GM19239 (cell line): ENCODE measurements at places on chromosomes 3 and 15.

- no peak for DNase-seq
These were observed 6.8 kb upstream of the TBC1D5 start for GRCh38 chr3:17749281-17749680.

GRCh38 chr3:70061096-70061495 is 61.6 kb downstream of the SAMMSON start:
- DNase-seq = no peak

- no peak for DNase-seq
These were observed 143.2 kb upstream of the ARHGEF26 start for GRCh38 chr3:153978006-153978405.

- DNase-seq = no peak
These were observed 30.1 kb downstream of the PLOD2 start for GRCh38 chr3:146130881-146131371.

GRCh38 chr3:52536369-52537164 is at the start of gene UQCC5:
TSS of gene UQCC5 (plus strand) at chr3:52536605. CDS start at chr3:52536756, 151 bp downstream.
- DNase-seq = peak; percentile 97

DNA sequence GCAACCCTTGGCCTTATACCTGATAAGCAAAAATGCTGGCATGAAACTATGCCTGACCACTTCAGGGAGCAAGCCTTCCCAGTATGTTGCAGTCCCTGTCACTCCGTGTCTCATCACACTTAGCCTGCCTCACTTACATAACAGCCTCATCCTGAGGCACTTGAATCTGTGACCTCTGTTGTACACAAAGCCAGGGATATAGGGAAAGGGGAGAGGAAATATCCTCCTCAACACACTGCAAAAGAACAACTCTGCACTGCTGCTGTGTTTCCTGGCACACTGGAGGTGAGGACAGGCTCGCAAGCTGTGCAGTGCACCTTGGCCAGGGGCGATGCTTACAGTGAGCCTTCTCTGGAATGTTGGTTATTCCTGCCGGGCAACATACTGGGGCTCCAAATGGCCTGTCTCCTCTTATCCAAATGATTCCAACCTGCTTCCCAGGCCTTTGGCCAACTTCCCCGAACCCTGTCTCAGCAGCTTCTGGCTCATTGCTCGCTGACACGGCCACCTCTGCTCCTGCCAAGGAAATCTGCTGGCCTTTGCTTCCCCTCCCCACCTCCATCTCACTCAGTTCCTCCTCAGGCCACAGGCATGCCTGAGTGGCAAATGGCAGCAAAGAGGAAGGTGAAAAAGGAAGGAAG is 109.2 kb downstream of the CD47 start:
- no peak for DNase-seq

DNA sequence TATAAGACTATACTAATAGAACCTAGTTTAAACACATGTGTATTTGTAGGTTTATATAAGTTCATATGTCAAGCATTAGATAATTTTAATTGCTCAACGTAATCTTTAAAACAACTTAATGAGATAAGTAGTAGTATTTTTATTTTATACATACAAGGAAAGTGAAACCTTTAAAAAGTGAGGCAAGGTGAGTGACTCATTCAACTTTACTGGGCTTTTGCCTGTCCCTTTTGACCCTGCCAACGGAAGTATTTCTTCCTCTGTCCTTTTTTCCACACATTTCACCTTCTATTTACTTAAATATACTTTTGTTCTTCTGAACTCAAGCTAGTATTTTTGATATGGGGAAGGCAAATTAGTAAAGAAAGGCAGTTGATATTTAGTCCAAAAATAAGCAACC is 78.5 kb downstream of the KBTBD8 start:
- DNase-seq = no peak

DNA sequence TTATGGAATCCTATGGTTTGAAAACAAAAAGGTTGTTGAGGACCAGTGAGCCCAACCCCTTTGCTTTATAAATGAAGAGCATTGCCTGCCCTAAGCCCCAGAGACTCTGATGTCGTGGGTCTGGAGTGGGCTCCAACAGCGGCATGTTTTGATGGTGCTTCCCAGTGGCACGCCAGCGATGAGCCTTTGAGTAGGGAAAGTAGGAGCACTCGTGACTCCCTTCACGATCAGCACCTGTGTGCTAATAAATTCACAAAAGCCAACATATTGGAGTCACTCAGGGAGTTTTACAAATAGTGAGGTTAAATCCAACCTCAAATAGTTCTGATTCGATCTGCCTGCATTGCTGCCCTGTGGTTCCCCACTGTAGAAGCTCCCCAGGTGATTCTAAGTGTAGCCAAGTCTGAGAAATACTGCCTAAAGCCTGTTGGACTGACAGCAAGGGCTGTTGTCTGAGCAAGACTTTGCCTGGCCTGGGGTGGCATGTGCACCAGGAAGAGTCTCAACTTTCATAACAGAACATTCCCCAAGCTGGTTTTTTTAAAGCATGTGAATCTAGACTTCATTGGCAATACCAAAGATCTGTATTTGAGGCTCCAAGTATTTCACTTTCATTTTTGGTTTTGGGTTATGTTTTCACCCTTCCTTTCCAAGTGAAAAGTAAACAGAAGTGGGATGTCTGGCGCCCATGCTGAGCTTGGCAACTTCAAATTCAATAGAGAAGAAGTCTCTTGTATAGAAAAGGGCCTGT is 9.9 kb downstream of the CCR5 start:
- no peak for DNase-seq

DNA sequence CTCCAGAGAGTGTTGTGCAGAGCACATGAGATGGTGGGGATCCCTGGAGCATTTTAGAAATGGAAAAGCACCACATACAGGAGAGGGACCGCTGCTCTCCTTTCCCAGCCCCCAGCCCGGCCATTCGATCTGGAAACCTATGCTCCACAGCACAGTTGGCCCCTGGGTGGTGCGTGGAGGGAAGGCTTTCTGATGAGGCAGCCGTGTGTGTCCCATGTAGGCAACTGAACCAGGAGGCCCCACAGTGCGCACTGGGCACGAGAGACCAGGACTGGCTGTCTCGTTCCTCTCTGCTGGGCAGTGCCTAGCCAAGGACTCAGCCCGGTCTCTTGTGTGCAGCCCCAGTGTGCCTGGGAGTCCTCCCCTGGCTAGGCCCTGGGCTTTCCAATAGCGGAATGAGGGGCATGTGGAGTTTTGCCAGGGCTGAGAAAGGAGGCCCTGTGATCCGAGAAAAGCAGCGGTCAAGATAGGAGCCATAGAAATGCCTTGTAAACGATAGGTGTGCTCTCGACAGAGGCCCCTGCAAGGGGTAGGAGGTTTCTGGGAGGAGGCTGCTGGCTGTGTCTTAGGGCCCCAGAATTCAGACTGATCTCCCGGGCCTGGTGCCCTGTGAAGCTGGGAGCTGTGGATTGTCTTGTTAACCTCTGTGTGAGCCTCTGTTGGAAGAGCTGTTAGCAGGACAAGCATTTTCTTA is 39.0 kb downstream of the CHDH start:
- no peak for DNase-seq

DNA sequence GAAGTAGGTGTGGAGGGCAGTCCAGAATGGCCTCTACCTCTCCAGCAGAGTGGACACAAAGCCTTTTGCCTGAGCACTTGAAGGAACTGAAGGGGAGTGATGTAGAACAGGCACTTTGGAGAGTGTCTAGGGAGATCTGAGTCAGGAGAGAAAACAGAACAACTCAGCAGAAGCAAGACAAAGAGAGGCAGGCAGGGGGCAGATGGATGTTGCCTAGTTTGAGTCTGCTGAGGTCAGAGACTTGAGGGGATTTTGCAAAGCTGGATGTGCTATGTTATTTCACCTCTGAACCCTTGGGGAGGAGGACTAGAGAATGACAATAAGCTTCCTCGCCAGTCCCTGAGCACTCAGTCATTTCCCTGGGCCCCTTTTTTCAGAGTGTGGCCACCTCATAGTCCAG is 366.4 kb downstream of the EPHB1 start:
- no peak for DNase-seq

GRCh38 chr15:73345658-73346057 is 23.1 kb downstream of the HCN4 start:
- no peak for DNase-seq

DNA sequence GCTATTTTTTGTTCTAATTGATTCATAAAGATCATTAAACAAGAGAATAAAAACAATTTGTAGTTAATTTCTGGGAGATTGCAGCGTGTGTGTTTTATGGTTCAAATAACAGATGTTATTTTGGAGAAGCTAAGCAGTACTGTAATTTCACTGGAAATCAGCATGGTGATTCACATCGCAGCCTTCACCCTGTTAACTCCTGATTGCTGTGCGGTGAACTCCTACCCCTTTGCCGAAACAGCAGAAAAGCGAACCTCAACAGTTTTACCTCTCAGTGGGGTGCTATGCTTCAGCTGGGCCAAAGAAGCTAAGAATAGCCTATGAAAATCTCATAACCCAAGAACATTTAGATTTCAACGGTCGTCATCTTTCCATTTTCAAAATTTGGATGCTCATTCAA is 441.5 kb upstream of the RARB start:
- no peak for DNase-seq

DNA sequence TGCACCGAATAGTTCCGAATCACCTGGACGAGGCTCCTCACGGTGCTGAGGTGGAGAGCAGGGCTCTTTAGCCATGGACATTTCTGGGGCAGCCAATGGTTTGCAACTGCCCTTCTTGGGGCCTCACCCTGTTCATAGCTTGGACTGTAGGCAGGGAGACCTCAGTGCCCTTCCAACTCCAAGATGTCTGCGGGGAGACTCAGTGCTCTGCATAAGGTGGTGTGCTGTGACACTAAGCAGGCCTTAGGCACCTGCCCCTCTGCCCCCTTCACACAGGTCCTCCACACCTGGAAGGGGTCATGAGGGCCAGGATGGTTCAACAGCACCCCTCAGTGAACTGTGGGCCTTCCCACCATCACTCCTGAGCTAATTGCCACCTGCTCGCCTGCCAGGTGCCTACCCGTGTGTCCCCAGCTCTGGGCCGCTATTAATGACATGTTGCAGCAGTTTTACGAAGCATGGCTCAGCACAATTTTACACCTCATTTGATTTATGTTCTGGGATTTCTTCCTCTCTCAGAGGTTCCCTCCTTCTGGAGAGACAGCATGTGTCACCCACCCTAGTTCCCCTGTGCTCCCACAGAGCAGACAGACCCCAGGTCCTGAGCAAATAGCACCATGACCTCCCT is 101.2 kb upstream of the SMAD3 start:
- no peak for DNase-seq

GRCh38 chr3:105347625-105348302 is 18.9 kb upstream of the ALCAM start:
- DNase-seq = no peak

DNA sequence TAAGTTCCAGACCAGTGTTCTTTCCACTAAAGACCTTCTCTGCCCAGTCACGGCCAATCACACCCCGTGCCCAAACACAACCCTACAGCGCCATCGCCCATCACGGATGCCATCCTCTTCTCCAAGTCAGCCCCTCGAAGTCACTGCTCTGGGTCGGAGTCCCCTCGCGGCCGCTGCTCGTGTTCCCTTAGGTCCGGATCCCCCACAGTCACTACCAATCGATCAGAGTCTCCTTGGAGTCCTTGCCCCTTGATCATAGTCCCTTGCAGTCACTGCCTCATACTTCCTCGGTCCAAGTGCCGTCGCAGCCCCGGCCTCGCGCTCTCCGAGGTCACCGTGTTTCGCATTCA is 461 bp downstream of the PCYT1A start:
- DNase-seq = peak; percentile 9

- DNase-seq = no peak
These were observed 253.5 kb upstream of the ZPLD1 start for GRCh38 chr3:102181175-102181920.

- DNase-seq = no peak
These were observed 199.6 kb downstream of the FMN1 start for GRCh38 chr15:32994810-32995424.

GRCh38 chr3:107452436-107452835 is 70.3 kb upstream of the BBX start:
- DNase-seq = no peak

DNA sequence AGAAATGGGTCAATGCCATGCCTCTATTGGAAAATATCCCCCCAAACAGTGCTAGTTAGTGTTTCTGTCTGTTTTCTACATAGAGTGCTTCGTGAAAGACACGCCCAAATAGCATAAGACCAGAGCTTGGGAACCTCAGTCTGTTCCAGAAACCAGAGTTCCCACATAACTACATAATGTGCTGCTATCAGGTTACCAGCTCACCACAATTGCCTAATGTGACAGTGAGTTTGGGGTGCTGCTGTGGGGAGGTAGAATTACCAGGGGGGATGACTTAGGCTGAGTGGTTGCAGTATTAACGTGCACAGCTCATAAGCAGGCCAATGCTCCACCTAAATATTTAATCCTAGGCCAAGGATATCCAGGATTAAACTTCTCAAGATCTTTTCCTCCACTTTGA is 39.2 kb downstream of the DUT start:
- no peak for DNase-seq

DNA sequence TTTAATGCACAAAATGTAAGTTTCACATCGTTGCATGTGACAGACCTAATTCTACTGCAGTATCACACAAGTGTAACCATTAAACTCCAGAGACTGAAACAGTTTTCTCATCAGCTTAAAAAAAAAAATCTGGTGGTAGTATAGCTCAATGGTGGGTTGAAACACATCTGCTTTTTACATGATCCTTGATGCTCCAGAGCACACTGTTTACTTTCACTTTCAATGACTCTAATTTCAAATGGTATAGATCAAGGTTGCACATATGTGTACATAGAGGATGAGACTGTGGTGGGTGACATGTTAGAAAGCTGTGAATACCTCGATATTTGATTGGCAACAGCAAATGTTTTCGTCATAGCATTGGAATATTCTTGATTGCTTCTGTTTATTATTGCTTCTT is 22.4 kb downstream of the MCTP2 start:
- DNase-seq = no peak

DNA sequence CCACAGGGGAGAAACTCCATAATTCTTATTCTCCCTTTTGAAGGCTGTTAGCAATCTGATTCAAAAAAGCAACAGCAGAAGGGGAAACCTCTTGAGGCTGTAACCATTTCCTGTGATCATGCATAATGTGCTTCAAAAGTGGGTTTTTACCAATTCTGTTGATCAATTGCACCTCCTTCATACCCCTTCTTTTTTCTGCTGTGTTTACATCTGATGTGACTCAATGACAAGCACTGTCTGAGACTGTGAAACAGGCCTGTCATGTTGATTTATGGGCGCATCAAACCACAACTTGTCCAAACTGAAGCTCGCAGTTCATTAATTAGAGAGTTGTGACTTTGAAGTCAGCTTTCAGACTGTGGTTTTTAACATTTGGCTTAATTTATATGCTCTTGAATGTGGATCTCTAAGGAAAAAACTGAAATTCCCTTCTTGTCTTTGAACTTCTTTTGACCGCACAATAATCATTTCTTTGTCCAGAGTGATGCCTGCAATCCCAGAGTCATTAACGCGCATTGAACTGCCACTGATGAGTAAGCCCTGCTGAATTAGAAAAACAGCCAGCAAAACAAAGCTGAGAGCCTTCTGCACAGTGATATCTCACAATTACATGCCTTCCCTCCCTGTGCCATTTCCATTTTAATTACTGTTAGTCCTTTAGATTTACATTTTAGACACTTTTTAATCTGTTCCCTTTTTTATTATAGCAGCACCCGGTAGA is 532.8 kb downstream of the FOXP1 start:
- DNase-seq = no peak

DNA sequence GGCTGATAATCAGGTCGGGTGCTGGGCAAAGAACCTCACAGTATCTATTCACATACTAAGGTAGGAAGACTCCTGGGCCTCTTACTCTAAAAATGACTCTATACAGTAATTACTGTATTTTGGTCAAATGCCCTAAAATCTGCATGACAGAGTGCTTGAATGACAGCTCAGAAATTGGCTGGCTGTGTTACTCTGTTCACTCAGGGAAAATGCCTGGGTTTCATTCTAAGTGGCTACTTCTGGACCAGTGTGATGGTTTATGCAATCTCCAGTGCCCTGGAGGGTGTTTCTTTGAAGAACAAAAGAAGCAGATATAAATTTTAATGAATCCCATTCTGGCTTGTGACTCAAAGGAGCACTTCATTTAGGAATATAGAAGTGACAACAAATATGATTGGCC is 2.2 kb downstream of the GABRR3 start:
- DNase-seq = no peak
